Left kidney (tissue), 8 donors: ENCODE measurements at places on chromosomes 3 and 15. TPM values are rescaled to one million over a fixed set of nuclear protein-coding genes. Genes with fewer than 3 reads are reported as not detected.

The ROPN1 gene
- 0.25 TPM for polyA plus RNA-seq

The GNAT1 gene
- not detected for polyA plus RNA-seq

The DPPA2 gene
- polyA plus RNA-seq = 1.0 TPM

The IL20RB gene
- 0.85 TPM for polyA plus RNA-seq

The GP5 gene
- 0.40 TPM for polyA plus RNA-seq

The DMXL2 gene
- polyA plus RNA-seq = 106 TPM

The HDGFL3 gene
- 96.4 TPM for polyA plus RNA-seq

The KLF15 gene
- polyA plus RNA-seq = 11.3 TPM

The FGF7 gene
- polyA plus RNA-seq = 18.8 TPM

DNA sequence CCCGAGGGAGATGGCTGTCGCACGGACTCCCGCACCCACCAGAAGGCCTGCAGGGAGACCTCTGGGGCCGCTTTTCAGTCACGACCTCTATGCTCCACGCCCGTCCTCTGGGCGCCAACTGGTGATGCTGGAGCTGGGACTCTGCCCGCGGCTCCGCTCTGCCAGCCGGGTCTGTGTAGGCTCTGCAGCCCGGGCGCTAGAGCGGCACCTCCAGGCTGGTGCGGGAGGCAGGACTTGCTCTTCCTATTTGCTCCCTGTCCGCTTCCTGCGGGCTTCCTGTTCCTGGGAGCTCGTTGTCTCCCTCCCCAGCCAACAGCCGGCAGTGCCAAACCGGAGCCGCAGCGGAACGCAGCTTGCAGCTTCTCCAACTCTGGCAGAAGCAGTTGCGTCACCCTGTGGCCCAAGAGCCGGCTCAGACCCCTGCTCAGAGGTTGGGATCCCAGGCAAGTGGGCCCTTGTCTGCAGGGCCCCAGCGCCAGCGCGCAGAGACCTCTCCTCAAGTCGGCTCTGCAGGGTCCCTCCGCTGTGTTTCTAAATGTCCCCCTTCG lies 285.9 kb downstream of the XXYLT1 start:
- peak; percentile 42 for DNase-seq

- DNase-seq = no peak
These were observed 119.8 kb downstream of the EPHA3 start for GRCh38 chr3:89227218-89227617.

GRCh38 chr3:138038725-138039462 lies 28.9 kb downstream of the CLDN18 start:
- no peak for DNase-seq

GRCh38 chr15:48834756-48835155 lies 23.9 kb upstream of the CEP152 start:
- no peak for DNase-seq

- no peak for DNase-seq
These were observed 8.6 kb downstream of the ZNF445 start for GRCh38 chr3:44468572-44469520.

GRCh38 chr15:71224024-71224423 lies 108.8 kb downstream of the THSD4 start:
- no peak for DNase-seq

DNA sequence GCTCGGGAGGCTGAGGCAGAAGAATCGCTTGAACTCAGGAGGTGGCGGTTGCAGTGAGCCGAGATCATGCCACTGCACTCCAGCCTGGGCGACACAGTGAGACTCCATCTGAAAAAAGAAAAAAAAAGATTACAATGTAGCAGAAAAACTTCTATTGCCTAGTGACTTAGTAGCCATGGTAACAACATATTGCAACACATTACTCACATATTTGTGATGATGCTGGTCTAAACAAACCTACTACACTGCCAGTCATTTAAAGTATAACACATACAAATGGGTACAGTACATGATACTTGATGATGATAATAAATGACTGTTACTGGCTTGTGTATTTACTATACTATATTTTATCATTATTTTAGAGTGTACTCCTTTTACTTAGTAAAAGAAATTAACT lies 125.6 kb downstream of the PLOD2 start:
- DNase-seq = no peak

- DNase-seq = no peak
These were observed 112.8 kb upstream of the TMEM108 start for GRCh38 chr3:132925256-132925930.

- DNase-seq = no peak
These were observed at the start of gene OSTN for GRCh38 chr3:191198932-191199331. TSS of gene OSTN (plus strand) at chr3:191199241. CDS start at chr3:191212533, 13,292 bp downstream.

DNA sequence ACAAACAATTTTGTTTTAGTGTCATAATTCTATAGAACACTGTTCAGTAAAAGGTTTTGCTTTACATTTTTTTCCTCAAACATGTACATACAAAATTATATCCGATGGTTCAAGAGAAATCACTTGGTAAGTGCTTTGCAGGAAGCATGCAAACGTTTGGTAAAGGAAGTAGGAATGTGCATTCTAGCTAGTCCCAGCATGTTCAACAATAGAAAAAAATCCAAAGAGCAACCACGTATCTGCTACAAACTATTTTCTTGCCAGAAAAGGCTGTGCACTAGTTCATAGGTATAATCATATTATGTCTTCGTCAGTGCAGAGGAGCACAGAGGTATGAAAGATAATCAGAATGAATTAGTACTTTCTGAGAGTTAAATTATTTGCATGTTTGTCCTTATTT lies 58.0 kb downstream of the GPR160 start:
- no peak for DNase-seq

DNA sequence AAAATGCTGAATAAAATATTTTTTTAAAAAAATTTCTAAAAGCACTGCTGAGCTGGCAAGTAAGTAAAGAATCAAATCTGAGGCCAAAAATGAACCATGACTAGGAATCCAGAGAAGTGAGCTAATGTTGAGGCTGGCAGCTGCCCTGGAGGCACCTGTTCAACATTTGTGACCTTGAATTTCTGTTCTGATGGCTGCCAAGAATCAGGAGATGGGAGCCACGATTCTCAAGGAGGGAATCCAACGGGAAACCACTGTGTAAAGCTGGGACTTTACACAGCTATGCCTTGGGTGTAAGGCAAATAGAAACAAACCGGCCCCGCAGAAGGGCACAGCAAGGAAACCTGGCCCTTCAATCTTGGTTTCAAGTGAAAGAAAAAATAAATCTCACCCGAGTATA lies 22.7 kb downstream of the HEG1 start:
- DNase-seq = no peak

DNA sequence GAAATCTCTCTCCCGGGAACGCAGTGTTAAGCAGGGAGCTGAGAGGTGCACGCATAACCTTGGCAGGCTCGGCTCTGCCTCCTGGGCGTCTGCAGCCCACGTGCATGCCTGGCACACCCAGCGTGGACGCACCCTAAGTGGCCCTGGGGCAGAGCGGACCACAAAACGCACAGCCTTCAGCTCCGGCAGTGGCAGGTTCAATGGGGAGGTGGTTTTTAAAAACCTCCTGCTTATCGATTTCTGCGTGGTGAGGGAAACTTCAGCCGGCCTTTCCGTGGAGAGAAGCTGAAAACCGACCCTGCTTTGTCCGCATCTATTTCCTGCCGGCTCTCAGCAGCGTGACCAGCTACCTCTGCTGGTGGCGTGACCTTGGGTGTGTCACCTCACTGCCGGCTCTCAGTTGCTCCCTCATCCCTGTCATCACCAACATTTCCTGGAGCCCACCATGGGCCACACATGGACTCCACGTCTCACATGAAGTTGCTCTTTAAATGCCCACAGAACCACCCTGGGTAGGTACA lies 134.8 kb upstream of the MEF2A start:
- DNase-seq = no peak

DNA sequence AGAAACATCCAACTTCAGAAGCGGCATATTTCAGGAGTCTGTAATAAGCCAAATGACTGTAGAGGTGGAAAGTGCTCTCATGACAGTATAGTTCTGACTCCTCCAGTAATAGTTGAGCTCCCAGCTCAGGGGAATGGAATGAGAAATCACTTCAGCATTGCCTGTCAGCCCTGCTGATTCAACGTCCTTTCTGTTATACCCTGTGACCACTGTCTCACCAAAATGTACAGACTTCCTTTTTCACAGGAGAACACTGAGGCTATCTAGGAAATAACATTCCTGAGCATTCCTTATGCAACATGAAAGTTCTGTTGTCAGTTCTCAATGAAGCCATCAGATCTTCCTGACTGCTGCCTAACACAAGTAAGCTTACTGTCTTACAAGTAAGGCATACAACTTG lies 284.5 kb upstream of the MME start:
- no peak for DNase-seq

DNA sequence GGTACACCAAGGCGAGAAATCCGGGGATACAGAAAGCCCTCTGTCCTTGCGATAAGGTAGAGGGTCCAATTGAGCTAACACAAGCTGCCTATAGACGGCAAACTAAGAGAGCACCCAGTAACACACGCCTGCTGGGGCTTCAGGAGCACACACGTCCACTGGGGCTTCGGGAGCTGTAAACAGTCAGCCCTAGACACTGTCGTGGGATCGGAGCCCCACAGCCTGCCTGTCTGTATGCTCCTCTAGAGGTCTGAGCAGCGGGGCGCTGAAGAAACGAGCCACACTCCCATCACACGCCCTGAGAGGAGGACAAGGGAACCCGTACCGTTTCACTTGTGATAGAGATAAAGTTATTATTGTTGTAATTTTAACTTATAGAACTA lies 486 bp downstream of the SAMMSON start:
- DNase-seq = no peak

DNA sequence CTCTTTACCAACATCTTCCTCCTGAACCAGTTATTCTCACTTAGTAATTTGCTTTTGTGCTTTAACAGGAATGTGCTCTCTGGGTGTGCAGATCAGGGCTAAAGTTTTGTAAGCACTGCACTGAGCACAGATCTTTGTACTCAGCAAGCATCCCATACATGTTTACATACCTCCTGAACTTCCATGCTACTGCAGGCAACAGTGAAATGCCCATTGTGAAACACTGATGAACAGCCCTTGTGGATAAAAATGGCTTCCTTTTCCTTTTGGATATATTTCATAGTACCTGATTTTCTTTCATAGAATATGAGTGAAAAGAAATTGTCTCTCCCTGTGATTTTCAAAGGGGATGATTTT lies 855.9 kb downstream of the MCTP2 start:
- DNase-seq = no peak

- no peak for DNase-seq
These were observed 8.6 kb upstream of the ST8SIA2 start for GRCh38 chr15:92385096-92385495.

GRCh38 chr15:67829647-67830504 lies 4.6 kb downstream of the SKOR1 start:
- DNase-seq = no peak

DNA sequence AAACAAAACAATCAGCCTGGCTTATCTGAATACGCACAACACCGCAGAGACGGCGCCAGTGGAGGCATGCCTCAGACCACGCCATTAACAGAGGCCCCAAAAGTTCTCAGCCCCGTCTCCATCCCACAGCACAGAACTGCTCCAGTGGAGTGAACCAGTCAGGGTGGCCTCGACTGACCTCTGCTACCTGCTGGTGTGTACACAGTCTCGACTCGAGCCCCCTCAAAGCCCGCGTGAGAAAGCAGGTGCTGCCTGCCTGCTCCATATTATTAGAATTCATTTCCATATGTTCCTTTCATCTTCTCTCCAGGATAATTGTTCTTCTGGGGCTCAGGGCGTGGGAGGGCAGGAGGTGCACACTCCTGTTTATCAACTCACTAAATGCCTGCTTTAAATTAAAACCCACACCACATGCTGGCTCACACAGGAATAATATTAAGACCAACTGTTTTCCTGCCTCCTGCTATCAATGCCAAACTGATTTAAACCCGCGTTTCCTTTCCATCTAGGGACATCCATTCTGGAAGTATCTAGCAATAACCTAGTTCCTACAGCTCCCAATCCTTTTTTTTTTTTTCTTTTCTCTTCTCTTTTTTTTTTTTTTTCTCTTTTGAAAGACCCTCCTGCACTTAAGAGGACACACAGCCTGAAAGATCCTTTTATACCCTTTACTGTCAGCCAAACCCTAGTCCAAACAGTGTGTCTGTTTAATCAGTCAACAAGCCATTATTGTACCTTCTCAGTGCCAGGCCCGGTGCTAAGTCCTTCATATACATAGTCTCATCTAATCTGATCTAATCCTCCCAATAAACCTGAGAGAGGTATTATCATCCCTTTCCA lies 101.2 kb downstream of the TLE3 start:
- DNase-seq = no peak

GRCh38 chr3:110311541-110311940 lies 760.1 kb upstream of the NECTIN3 start:
- DNase-seq = no peak

GRCh38 chr3:14000556-14000955 lies 120.7 kb upstream of the WNT7A start:
- no peak for DNase-seq

DNA sequence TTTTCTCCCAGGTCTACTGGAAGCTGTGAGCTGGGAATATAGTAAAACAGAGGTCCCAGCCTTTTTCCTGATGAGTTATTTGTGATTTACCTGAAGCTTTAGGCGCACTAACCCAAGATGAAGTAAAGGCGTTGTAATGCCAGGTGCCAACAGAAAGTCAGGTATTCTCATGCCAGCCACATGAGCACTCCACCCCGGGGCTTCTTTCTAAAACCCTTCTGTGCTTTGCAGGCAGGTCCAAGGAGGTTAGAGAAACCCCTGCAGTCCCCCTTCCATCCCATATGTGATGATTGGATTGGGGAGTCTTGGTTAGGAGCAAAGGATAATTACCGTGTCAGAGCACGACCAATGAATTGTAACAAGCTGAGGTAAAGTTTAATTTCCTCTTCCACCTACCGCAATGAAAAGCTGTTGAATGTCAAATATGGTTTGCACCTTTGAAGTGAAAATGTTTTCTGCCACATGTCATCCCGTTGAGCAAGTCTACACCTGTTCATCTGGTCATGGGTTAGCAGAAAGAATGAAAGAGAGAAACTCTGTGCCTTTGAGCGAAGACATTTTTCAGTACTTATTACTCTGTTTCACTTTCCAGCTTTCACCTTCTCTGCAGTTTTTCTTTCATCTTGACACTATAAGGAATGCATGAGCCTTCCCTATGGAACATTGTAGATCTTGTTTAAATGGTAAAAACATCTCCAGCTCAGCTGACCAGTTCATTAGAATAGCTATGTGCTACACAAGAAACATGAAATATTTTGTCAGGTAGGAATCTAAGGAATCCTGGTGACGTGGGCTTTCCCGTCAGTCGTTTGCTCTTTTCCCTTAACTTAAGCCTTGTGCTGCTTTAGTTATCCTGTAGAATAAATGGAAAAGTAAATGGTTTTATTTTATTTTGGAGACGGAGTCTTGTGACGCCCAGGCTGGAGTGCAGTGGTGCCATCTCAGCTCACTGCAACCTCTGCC lies 204.6 kb upstream of the IL12A start:
- DNase-seq = no peak

GRCh38 chr15:22930782-22931484 lies 49.2 kb downstream of the CYFIP1 start:
- no peak for DNase-seq

GRCh38 chr15:85751291-85752123 lies 43.2 kb downstream of the KLHL25 start:
- DNase-seq = no peak

DNA sequence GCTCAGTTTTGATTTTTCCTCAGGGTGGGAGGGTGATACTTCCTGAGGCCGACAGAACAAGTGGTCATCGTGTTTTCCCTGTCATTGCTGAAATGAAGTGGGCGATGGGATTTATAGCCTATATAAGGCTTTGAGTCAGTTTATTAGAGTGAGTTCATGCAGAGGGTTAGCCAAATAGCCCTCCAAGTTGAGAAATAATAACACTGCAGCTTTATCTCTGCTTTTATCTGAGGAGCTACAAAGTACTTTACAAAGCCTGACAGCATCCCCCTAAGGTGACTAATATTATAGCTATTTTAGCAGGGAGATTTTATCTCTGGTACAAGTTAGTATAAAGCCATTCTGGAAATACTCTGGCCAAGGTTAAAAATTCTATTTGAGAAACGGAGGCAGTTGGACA lies 389.6 kb downstream of the MFSD1 start:
- no peak for DNase-seq
